ENCODE measurements at places on chromosomes 11 and 22.

- no peak for DNase-seq
These were observed 189.3 kb downstream of the GUCY1A2 start for GRCh38 chr11:106828976-106829375.

- DNase-seq, result no peak
These were observed 343.9 kb downstream of the DYNC2H1 start for GRCh38 chr11:103453126-103453525.

- DNase-seq, result no peak
These were observed 73.7 kb downstream of the SCN3B start for GRCh38 chr11:123580557-123581275.

- no peak for DNase-seq
These were observed 7.2 kb downstream of the MICAL2 start for GRCh38 chr11:12117611-12118010.

DNA sequence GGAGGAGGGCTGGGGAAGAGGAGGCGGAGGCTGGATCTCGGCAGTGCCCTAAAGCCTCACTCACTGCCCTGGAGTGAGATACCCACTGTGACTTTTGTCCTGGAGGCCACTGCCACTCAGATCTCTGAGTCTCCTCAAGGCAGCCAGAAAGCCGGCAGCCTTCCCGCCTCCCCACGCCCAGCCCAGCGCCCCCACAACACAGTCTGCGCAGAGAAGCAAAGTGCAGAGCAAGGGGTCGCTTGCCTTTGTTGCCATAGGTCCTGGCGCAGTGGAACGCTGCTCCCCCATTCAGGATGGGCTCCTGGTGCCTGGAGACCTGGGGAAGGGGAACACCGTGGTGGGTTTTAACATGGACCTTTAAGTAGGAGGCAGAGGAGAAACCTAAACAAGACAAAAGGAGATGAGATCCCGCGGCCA is 17.6 kb downstream of the PATZ1 start:
- DNase-seq, result no peak

DNA sequence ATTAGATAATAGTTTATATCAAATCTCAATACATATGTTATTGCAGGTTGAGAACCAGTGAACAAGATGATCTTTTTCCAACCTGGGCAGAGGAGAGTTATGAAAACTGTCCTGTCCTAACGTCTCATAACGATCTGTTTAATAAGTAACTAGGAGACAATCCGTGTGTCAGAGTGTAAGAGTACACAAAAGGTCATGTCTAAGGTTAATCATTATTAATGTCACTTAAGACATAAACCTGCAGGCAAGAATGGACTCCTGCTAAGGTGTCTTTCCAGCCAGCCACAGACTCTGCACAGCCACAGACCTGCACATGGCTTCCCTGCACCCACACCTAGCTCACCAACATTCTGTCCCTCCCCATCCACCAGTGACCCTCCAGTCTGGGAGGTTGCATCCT is 10.1 kb downstream of the SLC5A4 start:
- no peak for DNase-seq

DNA sequence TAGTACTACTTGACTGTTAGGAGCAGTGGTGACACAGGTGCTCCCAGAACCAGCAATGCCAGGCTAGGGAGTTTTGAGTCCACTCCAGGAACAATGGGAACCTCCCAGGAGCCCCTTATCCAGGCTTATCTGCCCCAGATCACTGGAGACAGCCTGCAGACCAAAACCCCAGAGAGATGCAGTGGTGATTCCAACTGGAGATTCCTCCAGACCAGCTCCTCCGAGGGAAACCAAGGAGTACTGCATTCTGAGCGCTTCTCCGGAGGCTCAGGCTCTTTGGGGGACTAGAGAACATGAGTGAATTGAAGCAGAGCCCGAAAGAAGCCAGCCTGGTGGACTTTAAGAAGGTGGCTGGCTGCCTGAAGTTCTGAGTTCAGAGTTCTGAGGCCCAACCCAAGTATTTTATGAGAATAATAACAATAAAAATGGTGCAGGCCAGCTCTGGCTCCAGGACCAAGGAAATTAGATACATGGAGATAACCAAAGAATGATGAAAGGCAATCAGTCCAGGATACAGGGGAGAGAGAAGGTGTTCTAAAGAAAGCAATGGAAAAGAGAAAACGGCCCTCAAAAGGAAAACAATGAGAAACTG is 1.3 kb upstream of the TMEM25 start:
- DNase-seq, result no peak

DNA sequence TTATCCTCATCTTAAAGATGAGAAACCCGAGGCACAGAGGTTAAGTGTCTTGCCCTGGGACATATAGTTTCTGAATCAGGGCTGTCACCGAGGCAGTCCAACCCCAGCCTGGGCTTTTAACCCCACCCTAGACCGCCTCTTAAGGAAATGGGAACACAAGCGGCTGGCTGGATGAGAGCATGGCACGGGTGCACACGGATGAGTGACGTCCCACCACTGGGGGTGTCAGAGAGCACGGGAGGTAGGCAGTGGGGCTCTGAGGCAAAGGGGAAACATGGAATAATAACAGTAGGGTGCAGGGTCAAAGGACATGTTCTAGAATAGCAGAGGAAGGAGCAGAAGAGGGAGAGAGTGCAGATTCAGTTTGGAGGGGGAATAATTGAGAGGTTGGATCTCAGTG is 22.3 kb downstream of the PPFIBP2 start:
- no peak for DNase-seq

GRCh38 chr11:2990617-2991451 is 1.3 kb downstream of the NAP1L4 start:
- DNase-seq, result peak; percentile 24

GRCh38 chr11:118785362-118785761 is 5.6 kb downstream of the DDX6 start:
- DNase-seq, result no peak

DNA sequence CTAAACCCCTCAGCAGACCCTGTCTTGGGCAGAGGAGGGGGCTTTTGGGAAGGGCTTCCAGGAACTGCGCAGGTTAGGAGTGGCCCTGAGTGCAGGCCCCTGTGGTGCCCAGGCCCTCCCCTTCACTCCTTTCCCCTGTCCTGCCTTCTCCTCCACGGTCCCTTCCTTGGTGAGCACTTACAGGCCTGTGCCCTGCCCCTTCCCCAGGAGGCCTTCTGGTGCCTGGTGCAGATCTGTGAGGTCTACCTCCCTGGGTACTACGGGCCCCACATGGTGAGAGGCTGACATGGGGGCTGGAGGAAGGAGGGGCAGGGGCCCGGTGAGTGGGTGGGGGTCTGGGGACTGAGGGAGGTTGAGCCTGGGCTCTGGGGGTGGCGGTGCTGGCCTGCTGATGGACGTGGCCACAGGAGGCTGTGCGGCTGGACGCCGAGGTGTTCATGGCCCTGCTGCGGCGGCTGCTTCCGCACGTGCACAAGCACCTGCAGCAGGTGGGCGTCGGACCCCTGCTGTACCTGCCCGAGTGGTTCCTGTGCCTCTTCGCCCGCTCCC is 2.6 kb downstream of the TBC1D10C start:
- no peak for DNase-seq

DNA sequence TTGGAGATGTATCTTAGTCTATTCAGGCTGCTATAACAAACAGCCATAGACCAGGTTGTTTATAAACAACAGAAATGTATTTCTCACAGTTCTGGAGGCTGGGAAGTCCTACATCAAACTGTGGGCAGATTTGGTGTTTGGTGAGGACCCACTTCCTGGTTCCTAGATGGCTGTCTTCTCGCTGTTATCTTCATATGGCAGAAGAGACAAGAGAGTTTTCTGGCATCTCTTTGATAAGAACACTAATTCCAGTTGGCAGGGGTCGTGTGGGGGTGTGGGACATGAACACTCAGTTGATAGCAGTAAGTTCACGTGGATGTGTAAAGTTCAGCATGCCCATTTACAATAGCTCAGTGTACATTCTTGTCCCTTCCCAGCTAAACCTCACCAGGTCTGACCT is 41.3 kb upstream of the HMGXB4 start:
- no peak for DNase-seq

- no peak for DNase-seq
These were observed 27.0 kb downstream of the KMT5B start for GRCh38 chr11:68186061-68186460.

DNA sequence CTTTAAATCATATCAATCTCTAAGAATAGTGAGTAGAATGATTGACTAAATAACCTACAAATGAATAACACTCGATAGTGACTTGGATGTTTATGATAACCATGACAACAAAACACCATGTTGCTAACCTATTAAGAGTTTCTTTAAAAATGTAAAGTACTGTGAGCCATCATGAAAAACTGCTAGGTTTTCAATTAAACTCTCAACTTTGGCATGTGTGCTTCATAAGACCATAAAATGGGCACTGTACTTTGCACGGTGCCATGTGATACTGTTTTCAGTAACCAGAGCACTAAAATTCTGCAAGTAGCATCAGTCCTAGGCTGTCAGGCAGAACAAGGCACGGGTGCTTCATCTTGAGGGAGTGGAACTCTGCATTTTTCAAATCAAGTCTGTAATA is 96.2 kb upstream of the TRIM77 start:
- no peak for DNase-seq

DNA sequence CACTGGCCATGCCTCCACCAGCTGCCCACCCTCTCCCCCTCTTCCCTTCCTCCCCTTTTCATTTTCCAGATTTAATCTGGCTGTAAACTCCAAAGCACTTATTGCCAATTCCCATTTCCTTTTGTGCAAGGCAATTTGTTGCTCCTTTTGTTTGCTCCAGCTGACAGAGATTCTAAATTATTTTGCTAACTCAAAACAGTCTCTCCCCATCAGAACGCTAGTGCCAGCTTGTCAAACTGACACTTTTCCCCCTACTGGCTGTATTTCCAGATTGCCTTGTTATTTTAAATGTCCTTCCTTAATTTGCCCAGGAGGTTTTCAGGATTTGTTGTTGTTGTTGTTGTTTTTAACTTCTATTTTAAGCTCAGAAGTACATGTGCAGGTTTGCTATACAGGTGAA is 57.0 kb upstream of the PAK1 start:
- no peak for DNase-seq

DNA sequence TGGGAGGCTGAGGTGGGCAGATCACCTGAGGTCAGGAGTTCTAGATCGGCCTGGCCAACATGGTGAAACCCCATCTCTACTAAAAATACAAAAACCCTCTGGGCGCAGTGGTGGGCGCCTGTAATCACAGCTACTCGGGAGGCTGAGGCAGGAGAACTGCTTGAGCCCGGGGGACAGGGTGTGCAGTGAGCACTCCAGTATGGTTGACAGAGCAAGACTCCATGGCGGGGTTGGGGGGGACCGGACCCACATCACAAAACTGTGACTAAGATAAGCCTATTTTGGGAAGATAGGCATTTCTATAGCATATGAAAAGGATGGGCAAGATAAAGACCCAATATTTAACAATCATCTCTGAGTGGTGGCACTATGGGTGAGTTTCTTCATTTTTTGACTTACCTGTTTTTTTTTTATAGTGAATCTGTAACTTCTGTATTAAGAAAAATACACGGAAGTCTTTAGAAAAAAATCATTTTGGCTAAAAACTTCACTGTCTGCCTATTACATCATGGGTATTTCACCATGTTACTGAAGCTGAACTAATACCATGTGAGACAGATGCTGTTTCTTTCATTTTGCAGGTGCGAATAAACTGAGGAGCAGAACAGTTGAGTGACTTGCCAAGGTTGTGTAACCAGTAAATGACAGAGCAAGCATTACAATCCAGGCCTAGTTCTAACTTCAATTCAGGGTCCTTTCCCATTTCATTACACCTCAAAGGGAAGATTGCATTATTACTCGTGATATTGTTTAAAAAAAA is 2.5 kb downstream of the CELF1 start:
- DNase-seq, result no peak

DNA sequence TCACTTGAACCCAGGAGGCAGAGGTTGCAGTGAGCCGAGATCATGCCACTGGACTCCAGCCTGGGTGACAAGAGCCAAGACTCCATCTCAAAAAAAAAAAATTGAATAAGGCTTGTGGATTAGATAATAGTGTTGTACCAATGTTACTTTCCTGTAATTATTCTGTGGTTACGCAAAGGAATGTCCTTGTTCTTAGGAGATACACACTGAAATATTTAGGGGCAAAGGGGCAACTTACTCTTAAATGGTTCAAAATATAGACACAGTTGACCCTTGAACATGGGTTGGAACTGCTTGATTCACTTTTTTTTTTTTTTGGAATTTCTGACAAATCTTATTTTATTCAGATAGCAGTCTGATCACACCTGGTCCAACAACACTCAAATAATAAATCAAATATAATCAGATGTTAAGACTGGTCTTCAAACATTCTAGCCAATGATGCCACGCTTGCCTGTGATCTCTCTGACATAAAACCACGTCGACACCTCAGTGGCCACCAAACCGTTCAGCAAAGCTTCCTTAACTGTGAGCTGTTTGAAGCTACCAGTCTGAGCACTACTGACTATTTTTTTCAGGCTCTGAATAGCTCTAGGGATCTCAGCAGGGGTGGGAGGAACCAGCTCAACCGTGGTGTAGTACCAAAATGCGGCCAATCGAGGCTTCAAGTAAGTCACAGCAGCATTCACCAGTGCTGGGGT is 710 bp downstream of the ATP5MGL start:
- no peak for DNase-seq

GRCh38 chr11:4713241-4713640 is 8.7 kb downstream of the MMP26 start:
- DNase-seq, result no peak

DNA sequence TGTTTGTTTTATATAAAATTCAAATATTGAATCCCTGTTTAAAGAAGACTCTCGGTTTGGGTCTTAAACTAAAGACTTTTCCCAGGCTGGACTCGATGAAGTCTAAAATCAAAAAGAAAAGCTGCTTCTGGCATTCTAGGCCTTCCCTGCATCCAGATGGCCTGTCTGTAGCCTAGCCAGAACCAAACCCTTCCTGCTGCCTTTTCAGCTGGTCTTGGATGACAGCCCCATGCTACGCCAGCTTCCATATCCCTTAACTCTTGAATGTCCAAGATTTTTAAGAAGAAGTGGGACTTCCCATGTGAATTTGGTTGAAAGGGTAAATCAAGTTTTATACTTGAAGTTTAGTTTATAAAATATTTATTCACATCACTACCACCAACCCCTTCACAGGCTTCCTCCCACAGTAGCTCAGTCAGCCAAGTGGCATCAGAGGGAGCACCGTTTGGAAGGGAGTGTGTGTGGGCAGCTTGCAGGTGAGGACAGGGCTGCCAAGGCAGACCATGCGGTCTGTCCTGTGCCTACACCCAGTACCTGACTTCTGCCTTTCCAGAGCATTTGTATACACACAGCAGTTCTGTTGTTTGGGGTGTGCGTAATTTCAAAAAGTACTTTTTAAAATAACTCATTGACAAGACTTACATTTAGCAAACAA is 18.2 kb upstream of the PSMA1 start:
- no peak for DNase-seq

DNA sequence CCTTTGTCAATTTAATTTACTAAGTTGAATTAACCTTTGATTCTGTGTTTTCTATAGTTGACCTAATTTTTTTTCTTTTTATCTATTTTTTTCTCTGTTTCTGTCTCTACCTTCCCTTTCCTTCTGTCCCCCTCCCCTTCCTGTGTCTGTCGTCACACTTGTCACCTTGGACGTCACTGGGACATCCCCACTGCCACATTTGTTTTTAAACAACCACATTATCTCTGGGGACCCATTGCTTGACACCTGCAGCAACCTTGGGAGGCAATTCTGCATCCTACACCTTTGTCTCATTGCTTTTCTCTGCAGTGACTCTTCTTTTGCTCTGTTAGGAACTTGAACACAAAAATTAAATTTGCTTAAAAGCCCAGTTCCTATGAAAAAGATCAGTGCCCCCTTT is 51.8 kb upstream of the TTC12 start:
- no peak for DNase-seq

GRCh38 chr22:34324763-34325162 is 404.5 kb upstream of the LARGE1 start:
- no peak for DNase-seq

- no peak for DNase-seq
These were observed 1.5 kb downstream of the ZC3H7B start for GRCh38 chr22:41302811-41303210.

GRCh38 chr11:19199771-19200170 is 2.0 kb downstream of the CSRP3 start:
- DNase-seq, result no peak

Data from KG1 (cell line).